ENCODE measurements at places on chromosomes 12 and 14.

GRCh38 chr14:92863286-92864080, 59.5 kb upstream of the CHGA start:
- DNase-seq: no peak

- no peak for DNase-seq
These were observed 4.9 kb upstream of the CS start for GRCh38 chr12:56304872-56305590.

GRCh38 chr14:98937021-98937420, 335.0 kb downstream of the BCL11B start:
- no peak for DNase-seq

GRCh38 chr14:71651228-71651627, 281.0 kb upstream of the RGS6 start:
- peak; percentile 87 for DNase-seq

GRCh38 chr14:95507174-95507573, 9.3 kb downstream of the SYNE3 start:
- DNase-seq: no peak

DNA sequence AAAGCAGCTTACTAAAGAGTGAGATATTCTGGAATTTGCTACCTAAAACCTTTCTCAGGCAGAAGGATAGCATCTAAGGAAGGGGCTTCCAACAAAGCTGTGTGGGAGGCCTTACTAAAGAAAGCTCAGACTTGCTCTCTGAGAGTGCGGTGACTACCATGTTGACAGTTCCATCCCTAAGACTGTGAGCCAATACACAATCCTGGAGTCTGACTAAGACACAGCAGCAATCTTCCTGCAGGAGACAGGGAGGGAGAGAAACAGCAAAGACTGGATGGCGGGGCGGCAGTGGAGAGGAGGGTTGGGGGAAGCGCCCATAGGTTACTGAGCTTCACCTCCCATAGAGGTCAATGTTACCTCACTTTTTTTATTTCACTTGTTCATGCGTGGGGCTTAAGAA, 70.9 kb downstream of the KITLG start:
- DNase-seq: no peak

DNA sequence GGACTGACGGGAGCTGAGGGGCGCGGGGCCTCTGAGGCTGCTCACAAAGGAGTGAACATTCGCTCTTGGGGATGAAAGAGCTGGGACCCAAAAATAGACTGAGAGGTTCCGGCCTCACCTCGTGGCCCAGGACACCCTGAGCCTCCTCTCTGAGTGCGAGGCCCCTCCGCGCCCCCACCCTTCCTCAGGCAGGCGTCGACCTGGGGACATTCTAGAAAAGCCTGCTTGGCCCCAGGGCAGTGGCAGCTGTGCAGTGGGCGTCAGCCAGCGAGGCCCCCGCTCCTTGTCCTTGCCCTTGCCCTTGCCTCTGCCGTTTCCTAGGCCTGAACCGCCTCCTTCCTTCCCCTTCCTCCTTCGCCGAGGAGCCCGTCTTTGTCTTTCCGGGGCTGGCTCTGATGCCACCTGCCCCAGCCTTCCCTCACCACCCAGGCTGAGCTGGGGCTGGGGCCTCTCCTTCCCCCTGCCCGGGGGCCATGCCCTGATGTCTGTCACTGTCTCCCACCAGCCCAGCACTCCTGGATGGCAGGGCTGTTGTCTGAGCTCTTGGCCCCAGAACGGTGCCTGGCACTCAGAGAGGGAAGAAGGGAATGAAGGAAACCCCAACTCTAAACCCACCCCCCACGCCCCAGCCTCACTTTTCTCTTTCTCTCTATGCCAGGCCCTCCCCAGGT, 208.2 kb upstream of the RTL1 start:
- DNase-seq: no peak

DNA sequence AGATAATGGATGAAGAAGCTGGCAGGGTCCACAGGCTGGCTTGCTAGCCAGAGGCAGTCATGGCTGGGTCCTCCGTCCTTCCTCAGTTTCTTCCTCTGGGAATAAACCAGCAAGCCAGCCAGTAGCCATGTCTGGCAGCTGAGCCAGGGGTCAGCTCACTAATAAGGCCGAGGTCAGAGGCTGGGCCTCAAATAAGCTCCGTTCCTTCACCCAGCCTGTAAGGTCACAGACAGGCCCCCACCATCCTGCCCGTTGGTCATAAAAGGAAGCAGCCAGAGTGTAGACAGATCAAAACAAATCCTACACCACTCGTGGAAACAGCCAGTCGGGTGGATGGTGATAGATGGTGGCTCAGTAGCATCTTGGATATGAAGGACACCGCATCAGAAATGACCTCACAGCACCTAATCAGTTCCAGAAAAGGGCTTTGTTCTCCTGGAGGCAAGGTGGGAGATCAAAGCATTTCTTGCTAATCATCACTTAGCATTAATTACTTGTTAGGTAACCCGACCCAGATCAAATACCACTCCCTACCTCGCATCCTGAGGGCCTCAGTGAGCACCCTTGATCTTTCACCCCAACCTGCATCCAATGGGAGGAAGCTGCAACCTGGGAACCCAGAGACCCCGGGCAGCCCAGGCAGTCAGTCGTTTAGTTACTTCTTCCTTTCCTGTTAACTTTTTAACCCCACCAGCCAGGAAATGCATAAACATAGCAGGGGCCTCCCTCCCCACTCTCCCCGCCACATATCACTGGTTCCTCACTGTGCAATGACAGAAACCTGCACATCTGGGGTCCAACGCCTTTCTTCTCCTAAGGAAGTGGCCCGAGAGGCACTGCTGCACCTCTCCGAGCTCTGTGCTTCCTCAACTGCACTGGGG, 90.2 kb downstream of the KDM2B start:
- no peak for DNase-seq
